ENCODE measurements at places on chromosomes 5 and 9.

DNA sequence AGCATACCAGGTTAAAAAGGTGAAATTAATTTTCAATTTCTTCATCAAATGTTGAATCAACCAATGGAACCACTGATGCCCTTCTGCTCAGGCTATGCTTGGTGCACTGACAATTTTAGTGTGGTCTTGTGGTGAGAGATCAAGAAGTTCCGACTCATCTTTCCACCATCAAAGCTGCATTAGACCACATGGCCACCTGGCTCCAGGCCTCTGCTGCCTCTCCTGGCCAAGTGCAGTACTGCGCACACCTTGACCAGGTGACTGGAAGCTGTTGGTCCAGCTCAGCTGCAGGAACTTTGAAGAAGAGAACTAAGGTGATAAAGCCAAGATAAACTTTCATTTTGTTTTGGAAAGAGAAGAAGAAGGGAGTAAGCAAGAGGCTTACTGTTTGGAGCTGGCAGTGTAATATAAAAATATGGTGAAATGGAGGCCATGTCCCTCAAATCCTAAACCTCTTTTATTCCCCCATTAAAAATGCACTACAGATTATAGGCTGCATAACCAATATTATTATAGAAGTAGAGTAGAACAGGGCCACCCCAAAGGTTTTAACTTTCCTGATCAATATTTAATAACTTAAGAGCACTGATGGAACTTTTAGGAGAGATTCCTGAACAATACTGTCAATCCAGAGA is 315.5 kb upstream of the C9orf72 start:
- no peak for DNase-seq

DNA sequence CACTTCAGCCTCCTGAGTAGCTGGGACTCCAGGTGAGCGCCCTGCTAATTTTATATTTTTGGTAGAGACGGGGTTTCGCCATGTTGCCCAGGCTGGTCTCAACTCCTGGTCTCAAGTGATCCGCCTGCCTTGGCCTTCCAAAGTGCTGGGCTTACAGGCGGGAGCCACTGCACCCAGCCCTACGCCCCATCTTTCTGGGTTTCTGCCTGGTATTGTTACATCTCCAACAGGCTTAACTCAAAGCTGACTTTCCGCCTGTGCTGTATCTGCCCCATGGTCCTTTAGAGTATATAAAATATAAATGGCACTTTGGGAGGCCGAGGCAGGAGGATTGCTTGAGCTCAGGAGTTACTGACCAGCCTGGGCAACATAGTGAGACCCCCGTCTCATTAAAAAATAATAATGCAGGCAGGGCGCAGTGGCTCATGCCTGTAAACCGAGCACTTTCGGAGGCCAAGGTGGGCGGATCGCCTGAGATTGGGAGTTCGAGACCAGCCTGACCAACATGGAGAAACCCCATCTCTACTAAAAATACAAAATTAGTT is 36.5 kb upstream of the GLDC start:
- DNase-seq, result no peak

DNA sequence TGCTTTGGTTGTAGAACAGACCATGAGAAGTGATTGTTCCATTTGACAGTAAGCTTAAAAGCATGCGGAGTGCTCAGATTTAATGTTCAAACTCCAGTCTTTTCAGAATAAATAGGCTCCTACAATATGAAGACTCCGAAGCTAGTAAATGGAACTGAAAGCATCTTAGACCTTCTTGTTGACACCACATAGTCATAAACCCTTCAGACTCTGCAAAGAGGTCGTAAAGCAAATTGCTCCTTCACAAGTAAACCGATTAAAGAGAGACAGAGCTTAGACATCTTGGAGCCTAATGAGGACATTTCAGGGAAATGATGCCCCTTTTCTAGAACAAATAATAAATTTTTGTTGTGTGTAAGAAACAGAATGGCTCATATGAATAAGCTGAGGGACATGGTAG is 511.0 kb upstream of the RIOK2 start:
- no peak for DNase-seq

- DNase-seq, result no peak
These were observed 33.8 kb downstream of the RNF145 start for GRCh38 chr5:159175547-159175946.

- DNase-seq, result no peak
These were observed 18.0 kb upstream of the FBP2 start for GRCh38 chr9:94611638-94612068.

DNA sequence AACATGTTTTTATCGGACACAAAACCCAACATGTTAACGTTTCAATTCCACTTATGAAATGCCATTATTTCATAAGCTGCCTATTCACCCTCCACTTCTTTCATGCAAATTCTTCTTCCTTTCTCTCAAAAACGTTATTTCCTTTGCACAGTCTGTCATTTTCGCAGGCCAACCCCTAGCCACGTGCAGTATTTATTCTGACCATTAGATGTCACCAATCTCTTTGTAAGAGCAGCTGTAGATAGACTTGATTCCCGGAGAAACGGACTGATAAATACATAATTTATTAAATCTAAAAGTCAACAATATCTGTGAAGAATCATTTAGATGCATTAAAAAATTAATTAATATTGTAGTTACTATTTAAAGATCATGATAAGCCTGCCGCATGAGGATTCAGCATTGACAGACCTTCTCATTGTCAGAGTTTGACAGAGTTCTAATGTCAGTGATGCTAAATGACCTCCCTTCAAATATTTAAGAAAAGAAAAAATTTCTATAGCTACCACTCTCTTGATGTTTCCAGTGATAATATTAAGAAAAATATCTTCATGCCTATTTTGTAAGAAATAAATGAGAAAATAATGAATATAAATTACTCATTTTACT is 933.6 kb downstream of the CDH12 start:
- DNase-seq, result peak; percentile 56

DNA sequence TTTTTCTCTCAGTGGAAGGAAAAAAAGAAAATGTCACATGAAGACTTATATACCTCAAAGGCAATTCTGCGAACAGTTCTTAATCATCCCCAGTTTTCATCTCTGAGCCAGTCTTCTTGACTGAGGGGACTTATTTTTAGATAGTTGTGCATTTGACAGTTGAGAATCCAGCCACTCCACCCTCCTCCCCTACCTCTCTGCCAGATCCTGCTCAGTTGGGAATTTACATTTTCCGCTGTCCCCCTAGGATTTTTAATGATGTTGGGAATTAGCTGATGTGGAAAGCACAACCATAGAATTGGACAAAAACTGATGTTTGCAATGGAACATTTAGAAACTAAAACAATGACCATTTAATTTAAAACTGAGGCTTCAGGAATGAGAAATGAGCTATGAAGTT is 194.3 kb upstream of the PIK3R1 start:
- DNase-seq, result no peak

- no peak for DNase-seq
These were observed 187.5 kb upstream of the RORB start for GRCh38 chr9:74309654-74310053.

DNA sequence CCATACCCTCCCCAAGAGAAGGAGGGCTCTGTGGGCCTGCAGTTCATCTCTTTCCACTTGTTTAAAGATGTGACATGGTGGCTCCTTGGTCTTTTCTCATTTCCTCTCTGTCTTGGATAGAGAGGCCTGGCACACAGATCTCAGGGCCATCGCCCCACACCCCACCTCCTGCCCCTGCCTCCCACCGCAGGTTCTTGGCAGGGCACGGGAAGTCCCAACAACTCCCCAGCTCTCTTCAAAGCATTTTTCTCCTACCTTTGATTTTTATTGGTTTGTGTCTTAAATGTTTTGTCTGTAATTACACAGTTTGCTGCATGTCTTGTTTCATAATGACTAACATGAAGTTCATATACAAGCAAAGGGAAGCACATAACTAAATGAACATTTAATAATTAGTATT is 178.5 kb upstream of the MSX2 start:
- DNase-seq, result no peak

- DNase-seq, result no peak
These were observed 122.3 kb downstream of the NR3C1 start for GRCh38 chr5:143281226-143281625.

DNA sequence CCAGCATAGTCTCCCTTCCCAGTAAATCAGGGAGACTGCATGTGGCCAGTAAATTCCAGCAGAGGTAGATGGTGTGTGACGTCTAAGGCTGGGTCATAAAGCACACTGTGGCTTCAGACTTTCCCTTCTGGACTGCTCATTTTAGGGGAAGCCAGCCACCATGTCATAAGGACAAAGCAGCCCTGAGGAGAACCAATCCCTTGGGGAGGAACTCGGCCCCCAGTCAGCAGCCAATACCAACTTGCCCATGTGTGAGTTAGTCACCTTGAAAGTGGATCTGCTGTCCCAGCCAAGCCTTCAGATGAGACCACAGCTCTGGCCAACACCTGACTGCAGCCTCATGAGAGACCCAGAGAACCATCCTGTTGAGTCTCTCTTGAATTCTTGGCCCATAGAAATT is 14.7 kb upstream of the NINJ1 start:
- DNase-seq, result no peak

DNA sequence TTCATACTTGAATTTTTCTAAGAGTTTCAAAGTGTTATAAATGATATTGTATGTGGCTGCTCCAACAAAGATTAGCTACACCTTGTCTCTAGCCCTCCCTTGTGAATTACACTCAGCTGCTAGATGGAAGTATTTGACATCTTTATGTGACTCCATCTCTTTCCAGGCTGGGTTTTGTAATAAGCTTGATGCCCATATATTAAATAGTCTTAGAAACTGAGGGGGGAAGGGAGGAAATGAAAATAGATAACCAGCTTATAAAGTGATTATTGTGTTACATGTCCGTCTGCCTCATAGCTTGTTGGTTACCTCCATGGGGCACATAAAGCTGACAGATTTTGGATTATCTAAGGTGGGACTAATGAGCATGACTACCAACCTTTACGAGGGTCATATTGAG is 63.4 kb downstream of the CD180 start:
- DNase-seq, result no peak

GRCh38 chr5:72065751-72066255 is 41.5 kb upstream of the MAP1B start:
- peak; percentile 88 for DNase-seq

DNA sequence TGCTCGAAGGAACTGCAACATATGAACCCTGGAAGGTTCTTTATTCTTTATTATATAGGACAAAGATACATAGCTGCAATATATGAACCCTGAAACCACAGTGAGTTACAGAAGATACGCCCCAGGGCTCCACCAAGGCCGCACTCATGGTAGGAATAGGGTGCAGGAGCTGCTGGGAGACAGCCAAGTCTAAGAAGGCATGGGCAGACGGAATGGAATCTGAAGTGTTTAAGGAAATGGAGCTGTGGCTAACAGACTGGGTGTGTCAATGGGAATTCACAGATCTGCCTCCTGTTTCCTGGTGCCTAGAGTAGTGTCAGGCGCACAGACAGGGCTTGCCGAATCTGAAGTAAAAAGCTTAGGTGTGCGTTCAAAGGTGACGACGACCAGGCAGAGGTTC is 286.4 kb downstream of the DENND1A start:
- DNase-seq, result no peak

Measured in NCI-H1105 (cell line).